ENCODE measurements at places on chromosomes 2 and 18.
A peak's percentile ranks its signal among the peaks of the same experiment; 100 is the strongest.

- DNase-seq: no peak
Observed at GRCh38 chr18:80109676-80110078, 615 bp downstream of the ADNP2 start.

- DNase-seq: no peak
Observed at GRCh38 chr2:11797846-11798245, 51.4 kb downstream of the LPIN1 start.

- DNase-seq: no peak
Observed at GRCh38 chr2:118496870-118497611, 350.4 kb downstream of the EN1 start.

GRCh38 chr2:126802316-126802715, 96.4 kb upstream of the TEX51 start:
- DNase-seq: no peak

GRCh38 chr2:188367164-188367563, 75.5 kb downstream of the GULP1 start:
- no peak for DNase-seq

DNA sequence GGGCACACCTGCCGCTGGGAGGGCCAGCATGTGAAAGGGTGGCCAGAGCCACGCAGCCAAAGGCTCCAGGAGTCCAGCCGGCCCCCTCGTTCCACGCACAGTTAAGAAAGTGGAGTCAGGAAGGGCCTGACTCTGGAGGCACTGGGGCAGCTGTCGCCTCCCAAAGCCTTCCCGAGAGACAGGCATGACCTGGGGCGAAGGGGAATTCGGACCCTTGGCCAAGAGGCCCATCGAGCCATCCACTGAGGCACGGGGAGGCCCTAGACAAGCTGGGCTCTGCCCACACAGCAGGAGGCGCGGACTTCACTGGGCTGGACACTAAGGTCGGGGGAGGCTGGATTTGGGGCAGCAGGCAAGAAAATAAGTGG, 38.5 kb upstream of the SNED1 start:
- no peak for DNase-seq

GRCh38 chr2:54204476-54204875, 51.6 kb downstream of the TSPYL6 start:
- DNase-seq: no peak

- no peak for DNase-seq
Observed at GRCh38 chr2:9065901-9066300, 62.4 kb upstream of the MBOAT2 start.

GRCh38 chr2:6167592-6168138, 475.5 kb downstream of the SOX11 start:
- DNase-seq: no peak

- no peak for DNase-seq
Observed at GRCh38 chr2:139177041-139177440, 396.9 kb upstream of the NXPH2 start.

DNA sequence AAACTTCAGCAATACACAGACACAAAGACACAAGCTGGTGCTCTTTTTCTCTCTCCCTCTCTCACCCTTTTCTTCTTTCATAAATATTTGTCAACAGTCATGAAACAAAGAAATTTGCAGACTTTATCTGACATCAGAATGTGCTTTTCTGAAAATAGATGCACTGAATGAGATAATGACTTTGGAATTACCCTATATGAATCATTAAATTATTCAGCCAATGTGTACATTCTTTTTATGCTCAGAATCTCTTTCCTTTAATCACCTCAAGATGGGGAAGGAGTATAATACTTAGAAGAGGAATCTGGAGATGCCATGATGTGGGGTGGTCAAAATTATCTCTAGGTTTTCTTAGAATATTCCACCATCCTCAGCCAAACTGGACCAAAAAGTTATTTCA, 289.9 kb downstream of the LRRTM1 start:
- no peak for DNase-seq

DNA sequence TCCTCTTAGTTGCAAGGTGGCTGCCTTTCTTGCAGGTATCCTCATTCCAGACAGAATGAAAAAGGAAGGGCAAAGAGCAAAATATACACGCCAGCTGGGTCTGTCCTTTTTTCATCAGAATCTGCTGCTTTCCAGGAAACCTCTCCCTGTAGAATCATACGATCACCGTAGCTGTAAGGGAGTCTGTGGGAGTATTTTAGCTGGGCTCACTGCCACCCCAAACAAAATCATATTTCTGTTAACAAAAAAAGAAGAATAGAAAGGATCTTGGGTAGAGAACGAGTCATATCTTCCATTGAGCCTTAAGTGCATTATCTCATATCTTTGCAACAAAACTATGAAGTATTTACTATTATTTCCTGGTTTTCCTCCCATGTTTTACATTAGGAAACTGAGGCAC, 15.0 kb upstream of the TANC1 start:
- DNase-seq: no peak

GRCh38 chr2:144048631-144049060, 471.3 kb downstream of the ZEB2 start:
- no peak for DNase-seq

GRCh38 chr2:177148477-177149154, 64.0 kb upstream of the HNRNPA3 start:
- peak; percentile 53 for DNase-seq

DNA sequence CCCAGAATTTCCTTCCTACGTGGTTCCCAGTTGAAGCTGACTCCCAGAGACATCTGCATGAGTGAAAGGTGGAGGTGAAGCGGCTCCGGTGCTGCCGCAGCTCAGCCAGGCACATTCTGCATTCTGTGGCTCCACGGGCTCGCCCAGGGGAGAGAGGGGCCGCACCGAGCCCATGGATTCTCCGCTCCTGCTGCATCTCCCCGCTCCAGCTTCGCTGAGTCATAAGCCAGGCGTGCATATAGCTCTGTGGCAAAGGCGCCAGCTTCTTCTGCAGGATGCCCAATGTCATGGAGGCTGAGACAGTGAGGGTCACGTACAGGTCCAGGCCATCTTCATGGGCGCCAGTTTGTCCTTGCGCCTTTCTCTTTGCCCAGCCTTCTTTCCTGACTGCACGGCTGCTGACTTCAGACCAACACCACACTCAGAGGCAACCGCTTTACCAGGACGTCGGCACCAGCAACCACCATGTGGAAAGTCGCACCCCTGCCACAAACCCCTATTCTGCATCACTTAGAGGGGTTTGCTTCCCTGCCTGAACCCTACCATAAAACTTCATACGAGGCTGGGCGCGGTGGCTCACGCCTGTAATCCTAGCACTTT, 215.7 kb downstream of the MGAT5 start:
- no peak for DNase-seq

DNA sequence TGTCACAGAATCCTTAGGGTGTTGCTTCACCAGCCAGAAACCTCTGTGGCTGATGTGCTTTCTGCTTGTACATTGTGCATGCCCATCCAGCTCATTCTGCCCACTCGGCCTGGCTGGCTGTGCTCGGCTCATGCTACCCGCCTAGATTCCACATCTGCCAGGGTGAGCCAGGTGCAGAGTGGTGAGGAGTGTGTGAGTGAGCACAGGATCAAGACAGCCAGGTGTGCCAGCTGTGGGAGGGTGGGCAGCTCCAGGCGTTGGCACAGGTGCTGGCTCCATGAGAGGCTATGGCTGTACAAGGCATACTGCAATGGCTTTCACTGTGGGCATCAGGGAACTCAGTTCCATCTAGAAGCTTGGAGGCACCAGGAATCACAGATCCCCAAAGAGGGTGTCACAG, 1321.8 kb upstream of the CRIM1 start:
- DNase-seq: no peak

GRCh38 chr18:7889515-7889914, 322.4 kb downstream of the PTPRM start:
- DNase-seq: no peak

DNA sequence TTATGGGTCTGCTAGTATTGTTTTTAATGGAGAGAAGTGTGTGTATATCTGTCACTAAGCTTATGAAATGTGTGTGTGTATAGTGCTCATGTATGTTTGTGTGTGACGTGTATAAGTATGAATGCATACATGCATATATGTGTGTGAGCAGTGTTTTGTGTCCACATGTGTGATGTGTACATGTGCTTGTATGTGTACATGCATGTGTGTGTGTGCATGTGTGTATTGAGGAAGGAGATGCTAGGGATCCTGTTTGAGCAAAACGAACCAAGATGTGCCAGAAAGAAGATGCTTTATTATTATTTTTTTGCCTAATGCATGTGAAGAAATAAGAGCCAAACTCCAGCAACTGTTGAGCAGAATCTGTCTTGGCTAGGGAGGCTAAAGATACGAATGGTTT, 301.3 kb upstream of the SKOR2 start:
- DNase-seq: no peak

GRCh38 chr2:207224791-207225482, 59.2 kb upstream of the KLF7 start:
- no peak for DNase-seq

GRCh38 chr2:32962690-32963089, 15.9 kb downstream of the LTBP1 start:
- DNase-seq: no peak

- DNase-seq: no peak
Observed at GRCh38 chr2:198930170-198930569, 527.6 kb downstream of the SATB2 start.

GRCh38 chr2:51711766-51712165, 679.8 kb upstream of the NRXN1 start:
- DNase-seq: no peak

GRCh38 chr2:167292430-167293171, 404.3 kb downstream of the XIRP2 start:
- peak; percentile 31 for DNase-seq

DNA sequence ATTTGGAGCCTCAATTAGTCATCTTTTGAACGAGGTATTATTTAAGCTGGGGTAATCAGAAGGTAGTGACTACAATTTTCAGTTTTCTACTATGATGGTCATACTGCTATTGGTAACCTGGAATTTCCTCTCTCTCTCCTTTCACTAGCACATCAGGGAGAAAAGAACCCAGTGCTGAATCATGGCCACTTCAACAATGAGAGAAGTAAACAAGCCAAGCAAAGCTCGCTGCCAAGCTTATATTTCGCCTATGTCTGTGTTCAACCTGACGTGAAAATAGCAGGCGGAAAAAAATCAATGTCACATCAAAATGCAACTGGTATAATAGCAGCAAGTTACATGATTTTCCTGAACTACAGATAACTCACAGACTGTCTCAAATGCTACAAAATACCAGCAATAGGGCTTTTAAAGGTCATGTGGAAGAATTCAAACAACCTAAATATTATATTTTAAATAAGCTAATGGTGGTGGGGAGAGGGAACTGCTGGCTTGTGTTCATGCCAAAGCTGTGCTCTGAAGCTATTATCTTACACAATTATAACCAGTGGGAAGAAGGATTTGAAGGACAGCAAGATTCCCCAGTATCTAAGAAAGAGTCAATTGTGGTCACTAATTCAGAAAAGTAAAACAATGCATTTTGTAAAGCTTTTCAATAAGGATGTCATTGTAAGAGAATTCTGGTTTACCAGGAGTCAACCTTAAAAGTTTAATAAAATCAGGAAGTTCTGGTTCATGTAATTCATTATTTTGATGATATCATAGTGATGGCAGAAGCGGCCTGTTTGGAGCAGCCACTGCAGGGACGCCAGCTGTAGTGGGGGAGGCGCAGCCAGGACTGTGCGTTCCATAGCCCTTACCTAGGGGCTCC, 38.0 kb downstream of the RNF152 start:
- no peak for DNase-seq

DNA sequence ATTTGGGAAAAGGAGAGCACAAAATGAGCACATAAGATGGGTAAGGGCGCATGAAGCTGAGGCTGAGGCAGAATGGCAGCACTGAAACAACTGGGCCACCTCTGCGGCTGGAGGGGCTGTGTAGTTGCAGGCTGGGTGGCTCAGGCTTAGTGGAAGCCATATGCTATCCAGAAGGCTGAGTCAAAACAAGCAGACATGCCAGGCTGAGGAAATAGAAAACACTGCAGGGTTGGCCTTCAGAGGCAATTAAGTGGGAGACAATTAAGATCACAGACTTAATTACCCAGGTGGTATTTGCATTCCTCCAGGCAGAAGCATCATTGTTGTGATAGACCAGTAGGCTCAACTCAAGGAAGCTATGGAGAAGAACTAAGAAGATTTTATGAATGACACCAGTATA, 11.4 kb upstream of the XPO1 start:
- no peak for DNase-seq

DNA sequence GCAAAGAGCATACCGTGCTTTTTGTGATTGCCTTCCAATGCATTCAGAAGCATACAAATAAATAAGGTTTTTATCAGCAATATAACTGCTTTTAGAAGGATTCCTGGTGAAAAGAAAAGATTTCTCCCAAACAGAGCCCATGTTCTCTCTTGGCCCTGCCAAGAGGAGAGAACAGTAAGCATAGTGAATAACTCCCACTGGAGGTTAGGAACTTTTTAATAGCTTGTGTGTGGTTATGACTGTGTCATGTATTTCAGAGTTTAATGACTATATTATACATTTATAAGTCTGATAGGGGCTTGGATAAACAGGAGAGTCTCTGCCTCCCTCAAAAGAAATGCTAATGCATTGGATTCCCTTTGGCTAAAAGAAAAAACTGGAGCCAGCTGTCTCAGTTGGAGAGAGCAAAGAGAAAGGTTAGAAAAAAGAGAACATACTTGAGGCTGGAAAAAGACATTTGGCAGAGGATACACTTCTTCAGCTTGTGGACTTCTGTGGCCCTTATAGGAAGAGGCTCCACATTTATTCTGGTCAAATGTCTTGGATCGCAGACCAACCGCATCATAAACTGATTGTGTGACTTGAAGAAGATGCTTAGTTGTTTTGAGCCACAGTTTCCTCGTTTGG, 63.0 kb upstream of the SPRED2 start:
- DNase-seq: no peak

GRCh38 chr2:112915300-112916144, 4.6 kb downstream of the IL37 start:
- DNase-seq: no peak

DNA sequence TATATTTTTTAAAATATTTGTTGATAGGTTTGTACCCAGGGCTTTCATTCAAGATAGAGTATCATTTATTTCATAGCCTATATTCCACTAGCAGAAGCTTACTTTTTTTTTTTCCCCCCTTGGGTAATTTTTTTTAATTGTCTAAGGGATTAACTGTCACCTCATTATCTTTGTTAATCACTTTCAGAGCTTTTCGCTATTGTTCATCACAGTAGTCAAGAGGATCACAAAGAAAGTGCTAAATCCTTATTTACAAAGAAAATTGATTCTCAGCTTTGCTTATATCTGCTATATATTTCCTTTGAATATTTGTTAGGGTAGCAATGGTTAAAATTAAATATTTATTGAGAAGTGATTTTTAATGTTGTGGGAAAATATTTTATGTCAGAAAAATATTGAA, 59.0 kb downstream of the CAMKMT start:
- no peak for DNase-seq

DNA sequence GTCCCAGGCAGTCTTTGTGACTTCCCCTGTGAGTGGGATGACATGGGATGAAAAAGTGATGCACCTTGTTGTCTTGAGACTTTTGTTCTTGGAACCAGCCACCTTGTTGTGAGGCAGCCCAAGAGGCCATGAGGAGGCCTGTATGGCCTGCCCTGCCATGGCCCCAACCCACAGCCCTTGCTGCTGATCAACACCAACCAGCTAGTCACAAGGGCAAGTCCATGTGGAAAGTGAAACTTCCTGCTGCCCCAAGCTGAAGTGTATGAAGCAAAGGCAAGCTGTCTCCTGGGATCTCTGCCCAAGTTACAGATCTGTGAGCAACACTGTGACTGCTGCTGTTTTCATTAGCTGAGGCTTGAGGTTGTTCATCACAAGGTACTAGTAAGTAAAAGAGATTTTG, 21.6 kb downstream of the TMEM18 start:
- no peak for DNase-seq

- DNase-seq: no peak
Observed at GRCh38 chr2:101779656-101780055, 82.1 kb downstream of the MAP4K4 start.

GRCh38 chr2:187959821-187960220, 331.9 kb upstream of the GULP1 start:
- DNase-seq: no peak
